ENCODE measurements at places on chromosomes 1 and 21. TPM values are rescaled to one million over a fixed set of nuclear protein-coding genes. Genes with fewer than 3 reads are reported as not detected.

CRABP2 gene
- 11.2 TPM for total RNA-seq

PEX14 gene
- total RNA-seq: 16.0 TPM

TCHH gene
- 0.19 TPM for total RNA-seq

BMP8B gene
- 4.2 TPM for total RNA-seq

C1orf53 gene
- total RNA-seq: 7.7 TPM

GBP2 gene
- 1.3 TPM for total RNA-seq

FCRL6 gene
- not detected for total RNA-seq

HPCAL4 gene
- total RNA-seq: 0.24 TPM

MEX3A gene
- total RNA-seq: 3.1 TPM

KCNJ15 gene
- total RNA-seq: 0.50 TPM

TFF3 gene
- total RNA-seq: not detected

APOBEC4 gene
- total RNA-seq: not detected

OLIG2 gene
- total RNA-seq: not detected

C1orf87 gene
- not detected for total RNA-seq

CAPZA1 gene
- 62.6 TPM for total RNA-seq

TNFSF18 gene
- total RNA-seq: not detected

SPRR2G gene
- total RNA-seq: not detected

ANXA9 gene
- 0.83 TPM for total RNA-seq

NMNAT2 gene
- 0.84 TPM for total RNA-seq

CAMSAP2 gene
- 27.1 TPM for total RNA-seq

CENPF gene
- total RNA-seq: 111 TPM

TAGLN2 gene
- 1,059 TPM for total RNA-seq

FOXO6 gene
- 0.82 TPM for total RNA-seq

DYNLT5 gene
- total RNA-seq: not detected
